Stimulated activated CD8-positive, alpha-beta memory T cell treated with anti-CD3 and anti-CD28 coated beads, Interleukin-15, amount 100 ng/mL, for 48 hours (primary cell): ENCODE measurements at places on chromosomes 7 and 10.

DNA sequence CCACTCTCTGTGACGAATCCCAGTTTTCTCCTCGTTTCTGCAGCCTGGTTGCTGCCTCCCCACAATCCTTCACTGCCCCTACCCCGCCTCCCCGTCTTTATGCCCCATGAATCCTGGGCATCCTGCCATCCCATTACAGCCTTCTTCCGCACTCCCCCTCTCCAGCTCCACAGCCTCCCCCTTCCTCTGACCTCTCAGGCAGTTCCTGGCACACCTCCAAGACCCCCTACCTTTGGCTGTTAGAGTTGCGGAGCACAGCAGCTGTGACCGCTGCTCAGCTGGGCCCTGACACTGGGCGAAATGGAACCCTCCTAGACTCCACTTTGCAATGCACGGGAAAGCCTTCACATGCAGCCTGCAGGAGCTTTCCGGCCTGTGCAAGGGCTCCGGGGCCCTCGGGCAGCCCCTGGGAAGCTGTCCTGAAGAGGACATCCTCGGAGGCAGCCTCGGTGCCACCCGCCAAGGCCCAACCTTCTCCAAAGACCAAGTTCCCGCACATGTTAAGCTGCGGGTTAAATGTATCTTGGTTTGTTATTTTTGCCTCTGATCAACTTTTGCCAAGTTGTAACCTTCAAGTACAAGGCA lies 400.7 kb upstream of the MKI67 start:
- no peak for DNase-seq

DNA sequence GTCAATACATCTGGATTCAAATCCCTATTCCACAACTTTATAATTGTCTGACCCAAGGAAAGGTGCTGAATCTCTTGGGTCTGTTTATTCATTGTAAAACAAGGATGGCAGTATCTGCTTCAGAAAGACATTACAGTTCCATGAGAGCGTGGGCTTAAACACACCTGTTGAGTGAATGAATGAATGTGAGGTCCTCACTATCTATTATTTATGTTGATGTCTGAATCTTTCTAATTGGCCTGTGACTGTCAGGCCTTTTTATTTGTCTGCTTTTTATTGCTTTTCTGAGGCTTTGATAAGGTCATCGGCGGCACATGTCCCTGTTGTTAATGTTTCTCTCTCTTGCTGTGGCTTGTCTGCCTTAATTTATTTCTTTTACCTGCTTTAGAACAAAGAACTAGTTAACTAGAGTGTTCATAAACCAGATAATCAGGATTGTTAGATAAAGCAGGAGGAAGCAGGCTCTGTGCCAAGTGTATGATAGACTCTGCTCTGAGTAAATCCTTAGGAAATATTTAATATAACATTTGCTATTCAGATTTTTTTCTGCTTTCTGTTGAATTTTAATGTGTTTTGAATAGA lies 42.3 kb upstream of the CYCS start:
- DNase-seq = no peak

DNA sequence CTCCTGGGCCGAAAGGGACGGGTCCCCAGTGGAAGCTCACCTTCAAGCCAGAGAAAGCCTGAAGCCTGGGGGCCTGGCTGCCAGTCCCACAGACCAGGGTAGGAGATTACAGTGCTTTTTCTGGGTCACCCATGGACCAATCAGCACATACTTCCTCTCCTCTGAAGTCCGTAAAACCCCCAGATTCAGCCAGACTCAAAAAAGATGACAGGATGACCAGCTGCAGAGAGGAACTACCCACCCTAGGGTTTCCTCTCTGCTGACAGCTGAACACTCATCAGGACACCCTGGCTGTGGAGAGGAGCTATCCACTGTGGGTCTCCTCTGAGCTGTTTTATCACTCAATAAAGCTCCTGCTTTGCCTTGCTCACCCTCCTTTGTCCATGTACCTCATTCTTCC lies 78.0 kb downstream of the SAMD9 start:
- no peak for DNase-seq

GRCh38 chr7:33596686-33597085 lies 308.7 kb upstream of the BMPER start:
- DNase-seq = no peak

DNA sequence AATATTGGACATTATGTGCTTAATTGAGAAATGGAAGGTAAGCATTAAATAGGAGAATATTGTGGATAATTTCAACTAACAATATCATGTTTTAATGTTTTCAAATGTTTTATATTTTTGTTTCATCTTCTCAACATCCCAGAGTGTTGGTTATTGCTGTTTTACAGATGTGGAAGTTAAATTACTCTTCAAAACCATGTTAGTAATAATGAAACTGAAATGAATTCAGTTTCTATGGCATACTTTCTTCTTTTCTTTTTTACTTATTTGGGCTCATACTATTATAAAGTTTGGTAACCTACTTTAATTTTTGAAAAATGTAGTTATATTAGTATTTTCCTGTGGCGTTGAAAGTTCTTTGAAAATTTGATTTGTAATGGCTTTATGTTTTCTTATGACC lies 4.2 kb downstream of the GLRX3 start:
- DNase-seq = no peak

DNA sequence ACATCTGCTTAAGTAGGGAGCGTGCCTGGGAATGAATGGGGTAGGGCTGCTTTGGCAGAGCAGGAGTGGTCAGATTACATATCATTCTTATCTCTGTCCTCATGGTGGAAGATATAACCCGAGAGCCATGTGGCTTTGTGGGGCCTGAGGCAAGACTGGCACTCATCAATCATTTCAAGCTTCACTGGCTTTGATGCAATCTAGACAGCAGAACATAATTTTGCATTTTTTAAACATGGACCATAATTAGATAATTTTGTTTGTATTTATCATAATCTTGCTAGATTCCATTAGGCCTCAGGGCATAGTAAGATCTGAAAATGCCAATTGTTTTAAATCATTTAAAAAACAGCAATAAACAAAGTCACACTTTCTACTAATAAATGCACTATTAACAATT lies 480.3 kb downstream of the NXPH1 start:
- DNase-seq = no peak

DNA sequence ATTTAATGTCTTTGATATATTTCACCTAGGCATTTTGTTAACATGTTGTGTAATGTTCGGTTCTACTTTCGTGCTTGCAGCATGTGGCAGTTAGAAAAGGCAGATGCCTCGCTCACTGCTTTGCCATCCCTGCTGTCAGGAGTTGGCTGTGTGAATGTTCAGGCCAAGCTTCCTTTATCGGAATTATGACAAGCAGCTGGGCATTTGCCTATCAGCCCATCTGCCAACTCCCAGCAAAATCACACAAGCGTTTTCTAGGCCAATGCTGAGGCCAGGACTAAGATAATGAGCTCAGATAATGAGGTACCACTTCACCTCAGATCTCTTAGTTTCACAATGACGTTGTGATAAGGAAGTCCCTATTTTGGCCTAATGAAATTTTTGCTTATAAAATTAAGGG lies 212.7 kb upstream of the FAM3C start:
- DNase-seq = no peak

DNA sequence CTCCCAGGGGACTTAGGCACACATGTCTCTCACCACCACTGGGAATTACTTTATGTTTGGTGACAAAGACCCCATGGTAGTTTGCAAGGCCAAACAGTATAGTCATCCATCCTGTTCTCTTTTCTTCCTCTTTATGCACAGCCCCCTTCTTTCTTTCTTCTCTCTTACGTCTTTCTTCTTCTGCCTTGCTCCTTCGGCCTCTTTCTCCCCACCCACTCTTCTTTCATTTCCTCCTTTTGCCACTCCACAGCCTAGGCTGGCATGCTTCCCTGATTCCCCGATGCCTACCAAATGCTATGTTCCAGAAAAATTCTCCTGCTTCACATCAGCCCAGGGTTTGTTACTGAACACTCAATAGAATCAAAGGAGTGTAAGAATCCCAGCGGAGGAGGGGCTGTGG lies 62.4 kb upstream of the MKLN1 start:
- no peak for DNase-seq

DNA sequence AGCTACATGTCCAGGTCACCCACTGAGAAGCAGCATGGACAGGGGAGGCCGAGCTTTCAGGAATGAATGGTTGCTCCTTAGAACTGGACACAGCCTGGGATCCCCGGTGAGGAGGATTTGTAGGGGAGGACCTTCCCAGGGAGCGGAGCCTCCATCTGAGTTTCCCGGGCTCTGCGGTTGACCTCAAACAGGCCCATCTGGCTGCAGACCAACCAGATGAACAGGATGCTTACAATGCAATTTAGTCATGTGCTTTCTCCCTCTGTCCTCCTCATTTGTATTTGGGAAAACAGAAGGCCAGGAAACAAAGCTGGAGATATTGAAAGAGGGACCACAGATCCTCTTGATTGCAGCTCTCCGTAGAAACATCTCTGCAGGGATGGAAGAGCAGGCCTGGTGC lies 104.8 kb downstream of the EMX2 start:
- DNase-seq = no peak

GRCh38 chr10:132591166-132591971 lies 53.8 kb downstream of the INPP5A start:
- DNase-seq = no peak

GRCh38 chr7:47847207-47847606 lies 101.1 kb downstream of the PKD1L1 start:
- no peak for DNase-seq

DNA sequence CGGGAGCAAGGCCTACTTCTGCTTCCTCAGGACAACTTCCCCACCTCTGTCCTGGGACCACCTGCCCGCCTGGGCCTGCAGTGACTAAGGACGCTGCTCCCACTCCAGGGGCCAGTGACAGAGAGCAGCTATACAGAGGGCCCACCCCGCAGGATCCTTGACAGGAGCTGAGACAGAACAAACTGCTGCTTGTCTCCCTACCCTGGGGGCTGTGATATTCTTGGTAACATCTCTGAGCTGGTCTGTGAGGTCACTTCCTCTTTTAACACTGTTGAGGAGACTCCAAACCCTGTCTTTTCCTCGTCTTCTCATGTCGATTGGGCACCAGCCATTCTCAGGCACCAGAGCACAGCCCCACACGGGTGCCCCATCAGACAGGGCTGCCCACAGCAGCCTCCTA lies 6.9 kb upstream of the MRPS24 start:
- DNase-seq = no peak

DNA sequence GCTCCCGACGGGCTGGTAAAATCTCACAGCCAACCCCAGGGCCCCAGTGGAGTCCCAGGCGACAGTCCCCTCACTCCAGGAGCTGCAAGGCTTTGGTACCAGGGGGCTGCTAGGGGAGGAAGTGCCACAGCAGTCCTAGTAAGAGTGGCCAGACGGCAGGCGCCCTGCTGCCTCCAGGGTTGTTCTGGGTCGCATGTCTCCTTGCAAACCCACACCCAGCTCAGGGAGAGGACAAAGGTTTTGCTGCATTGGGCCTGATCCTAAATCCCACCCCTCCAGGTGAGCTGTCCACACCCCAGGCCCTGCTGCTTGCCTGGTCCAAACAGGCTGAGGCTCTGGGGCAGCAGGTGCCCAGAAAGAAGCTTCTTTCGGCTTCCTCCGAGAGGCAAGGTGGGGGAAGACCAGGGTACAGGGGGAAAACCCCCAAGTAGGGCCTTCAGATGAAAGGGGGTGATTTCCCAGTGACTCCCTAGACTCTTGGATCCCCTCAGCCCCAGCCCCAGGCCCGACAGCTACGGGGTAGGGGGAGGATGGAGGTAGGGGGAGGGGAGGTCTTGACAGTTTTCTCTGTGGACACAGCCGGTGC lies 4.2 kb upstream of the KCP start:
- no peak for DNase-seq

DNA sequence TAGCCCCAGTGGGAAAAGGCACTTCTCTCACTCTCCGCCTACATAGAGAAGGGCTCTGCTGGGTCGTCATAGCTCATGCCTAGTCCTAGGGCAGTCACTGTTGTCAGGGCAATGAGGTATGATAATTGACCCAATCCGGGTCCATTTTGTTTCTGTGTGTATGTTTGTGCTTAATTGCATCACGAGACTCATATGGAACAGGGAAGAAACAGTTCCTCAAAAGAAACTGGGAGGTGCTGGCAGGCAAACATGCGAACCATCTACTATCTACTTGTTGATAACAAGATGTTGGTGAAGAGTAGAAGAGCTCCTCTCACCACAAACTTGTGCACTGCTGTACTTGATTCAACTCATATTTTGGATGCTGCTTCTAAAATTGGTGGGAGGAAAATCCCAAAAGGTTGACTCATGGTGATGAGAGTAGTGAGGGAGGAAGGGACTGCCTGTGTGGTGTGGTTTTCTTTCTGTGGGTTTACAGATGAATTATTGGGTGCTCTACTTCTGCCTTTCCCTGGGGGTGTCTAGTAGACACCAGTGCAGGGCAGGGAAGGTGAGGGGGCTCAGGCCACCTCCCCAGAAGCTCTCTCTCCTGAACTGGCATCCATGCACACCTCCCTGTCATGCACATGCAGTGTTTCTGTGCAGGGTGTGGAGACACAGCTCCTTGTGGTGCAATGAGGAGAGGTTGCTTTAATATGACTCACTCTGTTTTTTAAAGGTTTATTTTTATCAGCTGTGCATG lies 29.4 kb downstream of the LSMEM1 start:
- DNase-seq = no peak

DNA sequence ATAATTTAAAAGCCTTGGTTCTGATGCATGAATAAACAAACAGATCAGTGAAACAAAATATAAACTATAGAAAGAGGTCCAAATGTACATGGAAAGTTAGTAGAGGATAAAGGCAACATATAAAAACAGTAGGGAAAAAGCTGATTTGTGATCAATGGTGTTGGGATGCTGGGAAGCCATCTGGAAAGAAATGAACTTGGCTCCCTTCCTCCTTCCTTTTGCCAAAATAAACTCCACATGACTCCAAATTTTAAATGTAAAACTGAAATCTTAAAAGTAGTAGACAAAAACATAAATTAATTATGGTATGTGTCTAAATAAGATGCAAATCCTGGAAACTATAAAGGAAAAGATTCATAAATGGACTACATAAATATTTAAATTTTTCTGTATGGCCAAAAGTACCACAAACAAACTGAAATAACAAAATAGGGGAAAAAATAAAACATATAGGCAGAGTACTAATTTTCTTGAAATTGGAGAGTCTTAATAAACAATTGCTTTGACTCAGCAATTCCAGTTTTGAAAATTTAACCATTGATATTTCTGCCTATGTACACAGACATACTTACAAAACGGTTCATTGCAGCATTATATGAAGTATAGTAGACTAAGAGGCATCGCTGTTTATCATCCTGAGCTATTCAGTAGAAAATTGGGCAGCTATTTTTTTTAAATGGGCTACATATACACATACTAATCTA lies 77.0 kb upstream of the TRIM24 start:
- no peak for DNase-seq

- DNase-seq = no peak
These were observed 36.7 kb downstream of the EGFR start for GRCh38 chr7:55055479-55055878.

DNA sequence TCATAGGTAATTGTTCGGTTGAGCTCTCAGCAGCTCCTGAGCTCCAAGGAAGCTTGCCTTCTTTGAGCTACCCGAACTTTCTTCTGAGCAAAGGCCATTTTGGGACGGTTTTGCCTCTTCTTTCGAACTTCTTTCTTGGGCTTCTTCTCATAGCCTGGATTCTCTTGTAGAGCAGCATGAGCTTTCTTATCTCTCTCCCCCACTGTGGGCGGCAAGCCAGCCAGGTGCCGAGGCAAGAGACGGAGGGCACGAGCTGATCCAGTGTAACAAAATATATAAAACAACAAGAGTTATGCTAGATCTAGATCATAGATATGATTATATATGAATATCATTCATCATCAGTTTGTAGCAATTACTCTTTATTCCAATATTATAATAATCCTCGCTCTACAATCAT lies 16.5 kb upstream of the KNDC1 start:
- no peak for DNase-seq

GRCh38 chr7:111238886-111239285 lies 148.0 kb downstream of the LRRN3 start:
- no peak for DNase-seq
